ENCODE measurements at places on chromosomes 2 and 18. TPM values are rescaled to one million over a fixed set of nuclear protein-coding genes. Genes with fewer than 3 reads are reported as not detected.

DNA sequence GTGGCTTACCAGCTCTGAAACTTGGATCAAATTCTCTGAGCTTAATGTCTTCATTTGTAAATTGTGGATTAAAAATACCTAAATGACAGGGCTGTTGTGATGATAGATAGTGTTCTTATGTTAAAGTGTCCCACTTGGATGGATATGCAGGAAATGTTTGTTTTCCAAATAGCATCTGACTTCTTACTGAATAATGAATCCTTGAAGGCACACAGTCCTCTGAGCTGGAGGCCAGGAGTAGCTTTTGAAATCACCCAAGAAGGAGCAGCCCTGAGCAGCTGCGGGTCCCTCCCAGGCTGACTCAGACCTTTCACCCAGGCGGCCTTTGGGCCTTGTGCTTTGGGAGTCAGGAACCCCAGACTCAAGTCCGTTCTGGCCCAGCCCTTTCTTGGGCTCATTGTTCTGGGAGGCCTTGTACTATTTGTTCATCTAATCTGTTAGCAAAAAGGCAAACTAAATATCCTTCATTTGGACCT lies 173.0 kb upstream of the GATA6 start:
- peak; percentile 70 for DNase-seq

DNA sequence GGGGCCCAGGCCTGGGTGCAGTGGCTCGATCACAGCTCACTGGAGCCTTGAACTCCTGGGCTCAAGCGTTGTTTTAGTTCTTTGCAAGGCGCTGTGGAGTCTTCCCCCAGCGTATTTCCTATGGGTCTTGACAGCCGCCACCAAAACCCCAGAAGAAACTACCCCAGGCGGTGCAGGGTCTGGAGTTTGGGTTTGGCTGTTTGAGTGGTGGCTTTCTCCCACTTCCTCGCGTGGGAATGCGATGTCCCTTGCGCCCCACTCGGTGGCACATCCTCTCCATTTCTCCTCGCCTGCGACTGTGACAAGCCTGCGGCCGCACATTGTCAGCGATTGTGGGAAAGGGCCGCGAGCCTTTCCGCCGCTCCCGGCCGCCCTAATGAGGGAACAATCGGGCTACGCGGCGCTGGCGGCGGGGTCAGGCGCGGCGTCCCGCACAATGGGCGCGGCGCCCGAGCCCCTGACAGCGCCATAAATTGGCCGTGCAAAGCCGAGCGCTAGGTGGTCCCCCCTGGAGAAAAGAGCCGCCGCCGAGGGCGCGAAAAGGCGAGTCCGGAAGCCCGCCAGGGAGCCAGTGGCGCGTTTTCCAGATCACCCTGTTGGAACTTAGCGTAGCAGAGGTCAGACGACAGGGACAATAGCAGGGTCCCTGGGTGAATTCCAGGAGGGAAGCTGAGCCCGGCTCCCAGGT lies 194.9 kb upstream of the POU3F3 start:
- no peak for DNase-seq

The BUB1 gene
- polyA plus RNA-seq = 5.8 TPM

DNA sequence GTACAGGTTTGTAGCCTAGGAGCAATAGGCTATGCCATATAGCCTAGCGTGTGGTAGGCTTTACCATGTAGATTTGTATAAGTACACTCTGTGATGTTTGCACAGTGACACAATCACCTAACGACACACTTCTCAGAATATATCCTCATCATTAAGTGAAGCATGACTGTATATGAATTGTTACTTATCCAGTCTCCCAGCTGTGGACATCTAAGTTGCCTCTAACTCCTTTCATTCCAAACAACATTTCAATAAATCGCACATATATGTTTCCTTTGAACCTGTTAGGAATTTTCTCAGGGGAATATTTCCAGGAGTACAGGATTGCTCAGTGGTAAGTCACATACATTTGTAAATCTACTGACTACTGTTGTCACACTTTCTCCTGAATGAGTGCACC lies 90.0 kb downstream of the ARHGAP15 start:
- no peak for DNase-seq

GRCh38 chr2:37625796-37626571 lies 45.5 kb downstream of the CDC42EP3 start:
- no peak for DNase-seq

Data from hepatocyte (in vitro differentiated cells).